ENCODE measurements at places on chromosomes 1 and 21.

DNA sequence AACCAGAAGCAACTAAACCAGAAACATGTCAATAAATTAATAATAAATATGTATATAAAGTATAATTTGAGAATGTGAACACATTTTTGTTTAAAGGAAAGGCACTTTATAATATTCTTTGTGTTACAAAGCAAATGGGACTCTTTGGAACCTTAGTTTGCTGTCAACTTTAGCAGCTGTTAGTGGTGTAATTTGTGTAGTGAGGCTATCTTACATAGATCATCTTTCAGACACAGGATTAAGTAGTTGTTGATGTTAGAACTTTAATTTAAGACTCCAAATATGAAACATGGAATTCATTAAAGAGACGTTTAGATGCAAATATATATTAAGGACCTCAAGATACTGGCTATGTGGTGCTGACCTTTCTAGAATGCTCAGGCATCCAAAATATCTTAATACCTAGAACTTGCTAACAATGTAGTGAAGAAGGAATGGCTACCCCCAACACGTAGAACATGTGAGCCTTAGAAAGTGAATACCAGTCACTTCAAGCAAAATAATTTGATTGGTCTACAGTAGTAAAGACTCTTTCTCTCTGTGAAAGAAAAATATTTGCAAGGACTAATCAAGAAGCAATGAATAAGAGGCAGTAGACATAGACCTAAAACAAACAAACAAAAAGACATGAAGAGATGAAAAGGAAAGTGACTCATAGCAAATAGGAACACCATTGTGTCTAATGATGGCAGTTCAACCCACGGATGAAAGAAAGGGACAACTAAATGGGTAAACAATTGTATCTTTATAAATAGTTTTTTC is 811.4 kb downstream of the USP25 start:
- DNase-seq, result no peak

DNA sequence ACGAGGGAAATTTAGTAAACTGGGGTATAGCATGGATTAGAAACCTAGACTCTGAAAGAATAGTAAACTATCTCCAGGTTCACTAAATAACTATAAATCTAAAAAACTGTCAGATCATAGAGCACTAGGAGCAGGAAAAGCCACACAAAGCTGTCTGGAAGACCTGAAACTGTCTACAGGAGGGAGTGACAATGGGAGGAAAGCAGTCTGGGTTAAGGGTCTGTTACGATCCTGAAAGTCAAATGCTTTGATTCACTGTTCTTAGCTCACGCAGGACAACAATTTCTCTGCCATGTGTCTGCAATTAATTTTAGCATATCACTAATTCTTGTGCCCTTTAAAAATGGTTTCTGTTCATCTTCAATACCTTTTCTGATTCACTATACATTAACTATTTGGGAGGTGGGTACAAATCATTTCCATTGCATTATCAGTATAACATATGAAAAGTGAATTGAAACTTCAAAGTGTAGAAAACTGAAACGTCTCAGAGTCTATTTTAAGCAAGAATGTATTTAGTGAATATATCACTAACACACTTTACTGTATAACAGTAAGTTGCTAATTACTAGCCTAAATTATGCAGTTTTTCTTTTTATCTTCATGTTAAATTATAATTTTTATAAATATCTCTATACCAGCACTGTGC is 18.4 kb downstream of the CEP170 start:
- DNase-seq, result no peak

DNA sequence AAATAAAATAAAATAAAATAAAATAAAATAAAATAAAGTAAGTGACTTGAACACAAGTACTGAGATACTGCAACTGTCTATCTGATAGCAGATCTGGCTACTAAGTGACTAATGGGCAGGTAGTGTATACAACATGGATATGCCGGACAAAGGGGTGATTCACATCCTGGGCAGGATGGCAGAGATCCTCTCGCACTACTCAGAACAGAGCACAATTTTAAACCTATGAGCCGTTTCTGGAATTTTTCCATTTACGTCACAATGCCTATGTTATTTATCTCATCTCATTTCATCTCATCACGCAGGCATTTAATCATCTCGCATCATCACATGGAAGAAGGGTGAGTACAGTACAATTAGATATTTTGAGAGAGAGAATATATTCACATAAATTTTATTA is 233.3 kb upstream of the COA6 start:
- DNase-seq, result no peak

GRCh38 chr21:39971956-39972355 is 104.7 kb downstream of the PCP4 start:
- DNase-seq, result no peak

- DNase-seq, result no peak
Measured at GRCh38 chr1:236530959-236531358, 7.2 kb downstream of the LGALS8 start.

All from SIG-M5 (cell line).